ENCODE measurements at places on chromosomes 2 and 18. TPM values are rescaled to one million over a fixed set of nuclear protein-coding genes. Genes with fewer than 3 reads are reported as not detected.

Gene RNF181
- 178 TPM for total RNA-seq

Gene CCL20
- total RNA-seq, result not detected

Gene PKP4
- total RNA-seq, result 32.2 TPM

Gene PTPRN
- 50.5 TPM for total RNA-seq

Gene COL6A3
- 1,362 TPM for total RNA-seq

Gene DNAH7
- total RNA-seq, result 0.89 TPM

Gene STON1
- total RNA-seq, result 4.9 TPM

DNA sequence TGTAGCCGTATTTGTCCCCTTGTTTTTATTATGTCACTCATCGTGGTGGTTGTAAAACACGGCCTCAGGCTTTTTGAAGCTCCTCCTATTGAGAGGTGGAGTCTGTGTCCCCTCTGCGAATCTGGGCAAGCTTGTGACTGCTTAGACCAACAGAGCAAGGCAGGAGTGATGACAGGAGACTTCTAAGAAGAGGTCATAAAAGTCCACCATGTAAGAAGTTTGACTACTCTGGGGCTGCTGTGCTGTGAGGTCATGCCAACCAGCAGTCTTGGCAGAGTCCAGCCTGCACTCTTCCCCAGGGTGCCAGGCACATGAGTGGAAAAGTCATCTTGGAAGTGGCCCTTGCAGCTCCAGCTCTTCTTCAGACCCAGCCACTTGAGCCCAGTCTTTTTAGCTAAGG lies 83.8 kb upstream of the SPTBN1 start:
- DNase-seq, result no peak

DNA sequence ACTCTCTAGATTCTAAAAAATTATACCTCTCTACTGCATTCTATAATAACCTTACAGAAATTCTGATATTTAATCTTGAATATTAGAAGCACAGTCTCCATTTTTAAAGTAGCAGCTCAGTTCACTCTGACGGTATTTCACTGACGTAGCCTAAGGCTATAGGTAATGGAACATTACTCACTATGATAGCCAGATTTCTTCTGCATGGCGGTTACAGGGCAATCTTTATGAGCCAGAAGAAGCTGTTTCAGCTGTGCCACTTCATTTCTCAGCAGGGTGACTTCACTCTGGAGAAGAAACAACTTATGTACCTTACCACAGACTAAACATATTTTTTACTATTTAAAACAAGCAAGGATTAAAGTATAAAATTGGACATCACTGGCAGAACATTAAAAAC lies 75.3 kb upstream of the CHN1 start:
- no peak for DNase-seq

DNA sequence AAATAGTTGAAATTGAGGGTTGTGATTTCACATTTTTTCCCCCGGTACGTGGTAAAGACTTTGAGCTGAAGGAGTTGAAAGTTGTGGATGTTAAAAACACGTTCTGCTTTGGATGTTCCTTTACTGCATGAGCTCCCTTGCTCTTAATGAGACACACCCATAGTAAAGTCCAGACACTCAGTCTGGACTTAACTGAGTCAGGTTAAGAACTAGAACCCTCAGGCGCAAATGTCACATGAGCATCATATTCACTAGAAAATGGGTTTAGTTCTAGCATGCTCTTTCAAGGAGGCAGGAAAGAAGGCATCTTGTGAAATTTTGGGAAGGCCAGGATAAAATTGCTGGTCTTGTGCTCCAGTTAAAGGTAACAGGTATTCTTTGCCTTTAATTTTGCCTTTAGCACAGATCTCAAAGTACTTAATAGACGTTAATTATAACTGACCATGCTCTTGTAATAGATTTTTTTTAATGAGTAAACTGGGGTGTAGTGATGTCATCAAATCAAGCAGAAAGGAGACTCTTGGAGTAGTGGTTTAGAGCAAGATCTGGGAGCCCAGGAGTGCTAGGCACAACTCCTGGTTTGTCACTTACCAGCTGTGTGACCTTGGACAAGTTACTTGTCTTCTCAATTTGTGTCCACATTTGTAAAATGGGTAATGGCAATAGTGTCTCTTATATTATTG lies 20.6 kb downstream of the ITGA6 start:
- DNase-seq, result no peak

DNA sequence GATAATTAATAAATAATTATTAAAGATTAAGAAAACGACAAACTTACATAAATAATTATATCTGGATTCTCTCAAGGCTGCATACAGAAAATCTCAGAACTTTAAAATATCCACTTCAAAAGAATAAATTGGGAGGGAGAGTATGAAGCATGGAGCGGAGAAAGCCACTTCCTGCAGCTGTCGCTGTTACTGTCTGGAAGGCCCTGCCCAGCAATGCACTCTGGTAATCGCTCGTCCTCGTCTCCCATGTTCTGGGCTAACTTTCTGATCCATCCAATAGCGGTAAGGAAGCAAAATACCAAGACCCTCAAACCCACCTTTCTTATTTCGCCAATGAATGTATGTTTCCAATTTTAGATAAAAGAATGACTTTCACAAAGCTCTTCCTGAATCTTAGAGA lies 26.7 kb downstream of the CYRIA start:
- no peak for DNase-seq

- DNase-seq, result peak; percentile 73
These were observed 81.1 kb downstream of the RAPH1 start for GRCh38 chr2:203453858-203454451.

- peak; percentile 90 for DNase-seq
These were observed 37.1 kb upstream of the ZCCHC2 start for GRCh38 chr18:62485684-62486083.

DNA sequence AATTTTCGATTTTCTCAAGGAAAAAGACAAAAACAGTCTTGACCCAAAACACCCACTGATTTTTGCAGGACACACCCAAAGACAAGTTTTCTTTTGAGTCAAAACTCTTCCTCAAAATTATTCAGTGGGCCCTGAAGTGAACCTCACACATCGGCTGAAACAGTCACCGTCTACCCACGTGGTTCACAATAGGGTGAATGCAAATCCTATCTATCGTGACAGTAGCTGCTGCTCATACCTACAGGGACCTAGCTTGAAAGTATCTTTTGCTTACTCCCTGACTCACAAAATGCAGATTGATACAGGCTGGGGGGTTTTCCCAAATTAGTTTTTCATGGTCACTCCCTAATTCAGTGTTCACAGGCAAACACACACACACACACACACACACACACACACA lies 10.7 kb upstream of the CD226 start:
- DNase-seq, result no peak

DNA sequence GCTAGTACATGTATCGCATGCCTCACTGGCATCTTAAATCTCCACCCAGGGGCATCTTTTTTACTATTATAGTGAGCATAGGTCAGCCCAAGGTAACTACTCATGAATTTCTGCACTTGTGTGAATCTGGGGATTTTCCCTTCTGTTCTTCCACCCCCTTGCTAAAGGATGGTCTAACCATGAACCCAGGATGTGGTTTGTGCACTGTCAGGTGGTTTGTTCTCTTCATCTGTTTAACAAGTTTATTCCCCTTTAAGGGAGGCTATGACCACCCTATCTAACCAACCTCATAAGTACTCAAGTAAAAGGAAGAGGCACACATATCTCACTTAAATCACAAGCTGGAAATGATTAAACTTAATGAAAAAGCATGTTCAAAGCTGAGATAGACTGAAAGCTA lies 243.0 kb downstream of the RPRM start:
- DNase-seq, result no peak

DNA sequence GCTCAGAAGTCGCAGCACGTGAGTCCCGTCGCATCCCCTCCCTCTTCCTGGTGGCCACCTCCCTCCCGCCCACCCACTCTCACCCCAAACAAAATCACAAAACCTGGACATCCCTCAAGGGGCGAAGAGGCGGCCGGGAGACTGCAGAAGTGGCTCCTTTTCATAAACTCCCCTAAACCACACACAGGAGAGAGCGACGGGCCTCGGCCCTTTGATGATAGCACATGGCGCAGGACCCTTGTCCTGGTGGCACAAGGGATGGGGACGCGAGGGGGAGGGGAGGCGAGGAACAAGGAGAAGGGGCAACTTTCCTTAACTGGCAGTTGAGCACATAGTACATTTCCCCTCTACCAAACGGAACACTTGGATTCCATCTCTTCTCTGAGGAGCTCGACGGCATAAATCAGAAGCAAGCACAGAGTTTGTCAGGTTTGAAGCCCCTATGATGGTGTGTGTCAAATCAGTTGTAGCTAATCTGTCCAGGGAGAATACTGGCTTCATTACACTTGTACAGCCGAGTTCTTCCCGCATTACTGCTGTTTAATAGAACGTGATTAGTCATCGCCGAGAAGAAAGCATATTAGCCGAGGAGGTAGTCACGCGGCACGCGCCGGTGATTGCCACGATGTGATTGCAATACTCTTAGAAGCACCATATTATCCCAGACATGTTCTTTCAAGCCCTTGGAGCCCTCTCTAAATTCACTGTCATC lies 43.8 kb downstream of the GBX2 start:
- no peak for DNase-seq

DNA sequence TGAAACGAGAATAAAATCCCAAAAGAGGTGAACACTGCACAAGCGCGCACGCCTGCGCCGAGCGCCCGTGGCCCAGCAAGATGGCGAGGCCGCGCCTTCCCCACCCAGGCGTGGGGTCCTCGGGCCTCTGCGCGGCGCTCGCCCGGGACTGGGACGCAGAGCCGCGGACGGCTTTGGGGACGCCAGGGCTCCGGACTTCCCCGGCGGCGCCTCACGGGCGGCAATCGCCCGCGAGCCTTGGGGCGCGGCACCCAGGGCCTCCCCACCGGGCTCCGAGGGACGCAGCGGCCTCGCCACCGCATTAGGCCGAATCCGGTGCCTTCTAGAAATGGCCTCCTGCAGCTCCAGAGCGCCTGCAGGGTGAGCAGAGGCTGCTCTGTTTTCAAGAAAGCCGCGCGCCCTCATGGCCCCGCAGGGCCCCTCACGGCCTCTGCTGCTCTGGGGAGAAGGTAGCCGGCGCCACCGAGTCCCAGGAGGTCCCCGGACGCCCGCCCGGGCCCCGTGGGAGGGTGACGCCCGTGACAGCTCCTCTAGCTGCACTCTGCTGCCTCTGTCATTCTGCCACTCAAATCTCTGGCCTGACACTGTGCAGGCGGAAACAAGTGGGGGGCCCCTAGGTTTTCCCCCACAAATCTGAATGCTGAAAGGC lies 35.9 kb upstream of the POMC start:
- DNase-seq, result peak; percentile 64

DNA sequence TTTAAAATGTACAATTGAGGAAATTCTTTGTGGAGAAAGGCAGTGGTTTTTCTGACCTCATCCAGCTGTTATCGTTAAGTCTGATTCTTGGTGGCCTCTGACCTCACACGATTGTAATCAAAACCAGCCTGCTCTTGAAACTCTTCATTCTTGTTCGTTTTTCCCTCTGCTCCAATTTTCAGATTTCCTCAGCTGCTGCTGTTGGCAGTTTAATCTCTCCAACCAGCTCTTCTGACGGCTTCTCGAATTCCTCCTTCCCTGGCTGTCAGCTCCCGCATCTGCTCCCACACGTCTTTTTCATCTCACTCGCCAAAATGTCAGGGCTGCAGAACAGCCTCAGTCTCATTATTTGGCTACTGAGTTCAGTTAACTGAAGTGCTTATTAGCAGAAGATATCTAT lies 136.1 kb downstream of the DCDC2C start:
- peak; percentile 5 for DNase-seq

DNA sequence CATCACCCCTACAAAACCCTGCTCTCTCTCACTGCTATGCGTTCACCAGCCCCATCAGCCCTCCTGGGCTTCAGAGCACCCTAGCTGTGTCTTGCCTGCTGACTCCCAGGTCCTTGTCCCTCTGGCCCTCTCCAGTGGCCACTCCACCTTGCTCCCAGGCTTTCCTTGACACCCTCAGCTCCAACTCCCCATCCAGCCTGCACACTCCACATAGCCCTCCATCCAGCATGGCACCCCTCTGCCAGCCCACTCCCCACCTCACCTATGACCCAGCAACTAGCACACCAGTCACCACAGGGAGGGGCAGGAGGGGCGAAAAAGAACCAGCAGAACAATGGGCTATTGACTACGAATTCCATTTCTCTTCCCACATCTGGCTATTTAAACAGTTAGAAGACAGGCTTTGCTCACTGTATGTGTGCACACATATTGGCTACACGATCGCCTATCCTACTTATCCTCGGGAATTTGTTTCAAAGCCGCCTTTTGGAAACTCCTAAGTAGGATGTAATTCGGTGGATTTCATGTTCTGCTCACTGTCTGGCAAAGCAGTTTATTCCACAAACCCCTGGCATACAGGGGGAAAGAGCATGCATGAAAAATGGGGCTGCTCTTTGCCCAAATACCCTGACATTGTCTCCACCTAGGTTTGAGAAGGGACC lies 195.3 kb downstream of the SMAD2 start:
- DNase-seq, result no peak

- DNase-seq, result peak; percentile 34
These were observed 92.0 kb downstream of the LRP1B start for GRCh38 chr2:142038826-142039225.

- no peak for DNase-seq
These were observed 9.0 kb downstream of the DAW1 start for GRCh38 chr2:227880460-227880859.

DNA sequence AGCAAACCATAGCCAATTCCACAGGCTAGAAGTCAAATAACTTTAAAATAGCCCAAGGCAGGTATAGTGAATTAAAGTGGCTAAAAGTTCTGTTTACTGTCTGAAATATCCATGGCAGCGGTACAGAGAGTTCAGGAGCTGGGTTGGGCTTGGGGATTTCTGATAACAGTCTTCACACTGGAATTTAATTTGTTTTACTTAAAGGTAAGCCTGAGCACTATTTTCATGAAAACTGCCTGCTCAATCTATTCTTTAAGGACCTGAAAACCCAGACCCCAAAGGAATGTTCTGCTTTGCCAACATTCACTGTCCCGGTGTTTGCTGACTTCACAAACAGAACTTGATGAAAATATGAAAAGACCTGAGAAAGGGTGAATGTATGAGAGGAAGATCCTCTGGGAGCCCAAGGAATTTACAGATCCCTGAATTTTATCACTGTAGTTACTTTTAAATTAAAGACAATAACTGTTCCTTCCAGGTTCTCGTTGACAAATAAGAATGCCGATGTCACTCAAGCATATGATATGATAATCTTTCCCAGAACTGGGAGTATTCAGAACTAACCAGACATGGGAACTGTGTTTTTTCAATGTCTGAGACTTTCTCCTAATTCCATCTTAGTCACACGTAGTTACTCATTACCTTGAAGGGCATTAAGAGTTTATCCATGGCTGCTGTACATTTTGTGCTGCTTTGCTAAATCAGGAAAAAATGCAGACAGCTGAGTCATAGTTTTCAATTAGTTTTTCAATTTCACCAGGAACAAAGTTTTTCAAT lies 28.3 kb upstream of the ITGB6 start:
- DNase-seq, result peak; percentile 91

DNA sequence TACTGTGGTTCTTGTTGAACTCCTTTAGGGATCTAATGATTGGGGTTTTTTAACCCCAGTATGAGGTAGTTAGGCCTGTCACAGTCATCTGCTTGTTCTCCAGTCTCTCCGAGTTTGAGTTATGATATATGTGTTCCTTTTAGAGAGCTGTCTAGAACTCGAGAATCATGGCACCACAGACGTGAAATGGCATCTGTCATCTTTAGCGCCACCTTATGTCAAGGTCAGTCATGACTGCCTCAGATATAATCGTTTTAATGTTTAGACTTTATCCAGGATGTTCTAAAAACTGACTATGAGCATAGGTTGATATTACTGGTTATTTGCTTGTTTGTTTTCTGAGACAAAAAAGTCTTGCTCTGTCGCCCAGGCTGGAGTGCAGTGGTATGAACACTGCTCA lies 112.2 kb downstream of the CEP192 start:
- peak; percentile 8 for DNase-seq
